Brain (organoid and tissue), 16 donors: ENCODE measurements at places on chromosomes 1 and 21. TPM values are rescaled to one million over a fixed set of nuclear protein-coding genes. Genes with fewer than 3 reads are reported as not detected.
A peak's percentile ranks its signal among the peaks of the same experiment; 100 is the strongest.

Gene HRNR
- not detected for polyA plus RNA-seq

Gene TMEM82
- polyA plus RNA-seq: not detected

Gene SLC30A2
- not detected for polyA plus RNA-seq

Gene ISG15
- 75.9 TPM for polyA plus RNA-seq

Gene FCRL5
- polyA plus RNA-seq: not detected

Gene ZYG11B
- polyA plus RNA-seq: 12.7 TPM

Gene CD2
- polyA plus RNA-seq: 0.27 TPM

Gene S100A12
- 1.1 TPM for polyA plus RNA-seq

Gene MOB3C
- polyA plus RNA-seq: 3.9 TPM

Gene LRRIQ3
- 0.41 TPM for polyA plus RNA-seq

Gene MTHFR
- 13.4 TPM for polyA plus RNA-seq

Gene SZT2
- 10.4 TPM for polyA plus RNA-seq

Gene COL6A1
- 48.4 TPM for polyA plus RNA-seq

Gene RAB3B
- 60.0 TPM for polyA plus RNA-seq

DNA sequence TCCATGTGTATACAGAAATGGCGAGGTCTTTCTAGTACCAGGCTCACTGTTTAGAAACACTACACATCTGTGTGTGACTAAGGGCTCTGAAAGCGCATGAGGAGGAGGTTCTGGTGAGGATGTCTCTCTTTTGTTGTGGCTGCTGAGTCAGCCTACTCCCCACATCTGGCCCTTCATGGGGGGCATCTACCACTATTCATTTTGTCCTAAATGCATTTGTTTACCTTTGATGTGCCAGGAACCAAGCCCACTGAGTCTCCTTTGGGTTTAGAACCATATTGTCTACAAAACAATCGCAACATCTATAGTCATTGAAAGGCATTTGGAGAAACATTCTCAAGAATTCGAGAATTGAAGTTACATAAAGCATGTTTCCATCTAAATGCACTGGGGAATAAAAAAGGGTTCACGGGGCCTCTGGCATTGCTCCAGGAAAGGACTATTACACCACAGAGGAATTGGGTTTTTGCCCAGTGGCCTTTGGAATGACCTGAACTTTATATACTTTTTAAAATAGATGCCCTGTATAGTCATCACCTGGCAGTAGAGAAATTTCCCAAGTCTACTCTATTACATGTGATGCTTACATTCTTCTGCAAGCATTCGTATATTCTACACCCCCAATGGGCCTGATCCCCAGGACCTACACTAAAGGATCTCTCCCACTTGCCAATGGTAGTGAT, 35.1 kb upstream of the ADORA3 start:
- DNase-seq: no peak

DNA sequence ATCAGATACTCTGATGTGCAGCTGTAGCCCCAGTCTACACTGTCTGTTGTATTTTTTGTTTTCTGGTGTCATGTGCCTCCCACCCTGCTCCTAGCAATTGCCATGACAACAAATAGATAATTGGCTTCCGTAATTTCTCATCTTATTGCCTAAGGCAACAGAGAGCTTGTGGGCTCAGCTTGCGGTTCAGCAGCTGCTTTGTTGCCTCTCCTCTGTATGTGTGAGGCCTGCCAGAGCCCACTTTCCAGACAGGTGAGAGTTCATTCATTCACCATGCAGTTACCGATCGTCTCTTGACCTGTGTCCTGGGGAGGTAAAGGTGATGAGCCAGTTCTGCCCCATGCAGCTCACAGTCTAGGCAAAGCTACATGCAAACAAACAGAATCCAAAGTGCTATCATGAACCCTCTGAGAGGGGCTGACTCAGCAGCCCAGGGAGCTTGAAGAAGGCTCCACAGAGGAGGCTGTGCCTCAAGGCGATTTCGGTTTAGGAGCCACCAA, 11.9 kb downstream of the LGALS8 start:
- DNase-seq: peak; percentile 69

DNA sequence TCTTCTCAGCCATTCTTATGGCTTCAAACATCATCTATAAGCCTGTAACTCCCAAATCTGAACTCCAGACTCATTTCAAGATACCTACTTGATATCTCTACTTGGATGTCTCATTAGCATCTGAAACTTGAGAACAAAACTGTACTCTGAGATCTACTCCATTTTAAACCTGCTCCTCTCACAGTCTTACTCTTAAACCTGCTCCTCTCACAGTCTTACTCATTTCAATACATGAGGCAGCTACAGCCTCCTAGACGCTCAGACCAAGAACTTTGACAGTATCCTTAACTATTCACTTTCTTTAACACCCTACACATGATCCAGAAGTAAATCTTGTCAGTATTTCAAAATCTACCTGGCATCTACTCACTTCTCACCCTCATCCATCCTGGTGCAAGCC, 54.3 kb downstream of the NBPF6 start:
- DNase-seq: no peak

- DNase-seq: no peak
These were observed 132.8 kb downstream of the TNFSF18 start for GRCh38 chr1:172917972-172918371.

GRCh38 chr1:15276691-15277446, 29.8 kb downstream of the FHAD1 start:
- no peak for DNase-seq

- no peak for DNase-seq
These were observed 3.3 kb upstream of the S100A3 start for GRCh38 chr1:153552335-153552734.

GRCh38 chr1:228721407-228721806, 13.9 kb upstream of the RHOU start:
- DNase-seq: no peak

DNA sequence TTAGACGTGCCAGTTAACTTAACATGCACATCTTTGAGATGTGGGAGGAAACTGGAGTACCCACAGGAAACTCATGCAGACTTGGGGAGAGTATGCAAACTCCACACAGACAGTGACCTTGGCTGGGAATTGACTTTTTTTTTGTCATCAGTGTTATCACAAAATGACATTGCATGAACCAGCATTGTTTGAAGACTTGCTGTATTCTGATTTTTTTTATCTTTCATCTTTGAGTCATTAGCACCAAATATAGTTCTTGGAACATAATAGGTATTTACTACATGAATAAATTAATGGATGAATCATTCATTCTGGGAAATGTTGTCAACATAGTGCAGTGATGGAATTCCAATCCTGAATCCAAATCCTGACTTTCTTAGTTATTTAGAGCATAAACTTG, 77.0 kb downstream of the ATF6 start:
- no peak for DNase-seq

- DNase-seq: no peak
These were observed 21.7 kb upstream of the FAAH start for GRCh38 chr1:46372431-46372830.

GRCh38 chr1:2133879-2134215, 60.7 kb downstream of the FAAP20 start:
- DNase-seq: no peak

DNA sequence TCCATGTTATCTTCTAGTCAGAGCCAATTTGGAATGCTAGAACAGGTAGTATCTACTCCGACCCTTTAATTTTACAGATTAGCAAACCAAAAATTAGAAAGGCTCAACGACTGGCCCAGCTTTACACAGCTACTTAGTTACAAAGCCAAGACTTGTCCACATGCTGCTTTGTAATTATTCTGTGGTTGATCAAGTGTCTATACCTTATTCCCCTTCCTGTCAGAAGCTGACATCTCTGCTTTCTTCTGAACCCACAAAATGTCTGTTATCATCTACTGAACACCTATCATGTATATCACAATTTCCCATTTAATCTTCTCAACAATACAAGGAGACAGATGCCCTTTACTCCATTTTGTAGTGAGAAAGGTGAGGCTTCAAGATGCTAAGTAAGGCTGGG, 15.6 kb downstream of the TGFBR3 start:
- no peak for DNase-seq

- peak; percentile 5 for DNase-seq
These were observed 3.0 kb upstream of the DMRTA2 start for GRCh38 chr1:50426108-50426700.

DNA sequence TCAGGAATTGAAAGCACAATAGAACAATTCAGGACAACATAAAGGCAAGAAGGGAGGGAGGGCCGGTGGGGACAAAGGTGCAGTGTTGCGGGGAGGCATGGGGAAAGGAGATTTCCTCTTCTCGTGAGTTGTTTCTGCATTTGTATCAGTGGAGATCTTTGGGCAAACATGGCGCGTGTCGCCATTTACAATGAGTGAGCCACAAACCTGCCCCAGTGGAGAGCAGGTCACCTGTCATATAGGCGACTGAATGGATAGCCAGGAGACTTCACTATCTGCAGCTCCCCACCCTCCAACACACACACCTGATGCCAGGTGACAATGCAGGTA, 87.7 kb upstream of the SLC45A1 start:
- DNase-seq: no peak

DNA sequence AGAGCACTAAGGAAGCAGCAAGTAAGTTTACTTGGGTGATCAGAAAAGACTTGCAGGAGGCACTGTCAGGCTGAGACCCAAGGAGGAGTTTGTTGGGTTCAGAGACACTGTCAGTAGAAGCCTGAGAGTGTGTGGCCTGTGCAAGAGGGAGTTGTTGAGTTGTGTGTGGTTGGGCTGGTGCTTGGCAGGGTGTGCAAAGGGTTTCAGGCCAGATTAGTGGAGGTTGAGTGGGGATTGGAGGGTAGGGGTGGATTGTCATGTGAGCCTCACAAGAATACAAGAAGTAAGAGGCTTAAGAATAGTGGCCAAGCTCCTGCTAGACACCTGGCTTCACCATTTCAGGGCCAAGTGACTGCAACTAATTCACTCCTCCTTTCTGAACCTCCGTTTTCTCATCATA, 8.9 kb upstream of the KIF21B start:
- no peak for DNase-seq

GRCh38 chr21:41737651-41738324, 29.1 kb downstream of the RIPK4 start:
- no peak for DNase-seq

DNA sequence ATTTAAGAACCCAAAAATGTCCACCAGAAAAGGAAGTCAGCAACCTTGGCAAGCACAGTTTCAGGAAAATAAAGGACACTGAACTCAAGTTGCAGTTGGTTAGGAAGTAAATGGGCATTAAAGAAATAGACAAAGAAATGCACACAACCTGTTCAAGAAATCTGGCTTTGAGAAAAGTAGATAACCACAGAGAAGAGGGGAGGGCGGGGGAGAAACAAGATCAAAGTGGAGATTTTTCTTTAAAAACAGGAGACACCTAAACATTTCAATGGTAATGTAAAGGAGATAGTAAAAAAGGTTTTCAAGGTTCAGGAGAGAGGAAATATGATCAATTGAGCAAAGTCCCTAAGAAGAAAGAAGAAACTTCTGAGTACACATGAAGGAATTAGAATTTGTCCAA, 29.1 kb downstream of the SYDE2 start:
- DNase-seq: no peak

- no peak for DNase-seq
These were observed 15.1 kb downstream of the PTPN22 start for GRCh38 chr1:113856401-113856790.

DNA sequence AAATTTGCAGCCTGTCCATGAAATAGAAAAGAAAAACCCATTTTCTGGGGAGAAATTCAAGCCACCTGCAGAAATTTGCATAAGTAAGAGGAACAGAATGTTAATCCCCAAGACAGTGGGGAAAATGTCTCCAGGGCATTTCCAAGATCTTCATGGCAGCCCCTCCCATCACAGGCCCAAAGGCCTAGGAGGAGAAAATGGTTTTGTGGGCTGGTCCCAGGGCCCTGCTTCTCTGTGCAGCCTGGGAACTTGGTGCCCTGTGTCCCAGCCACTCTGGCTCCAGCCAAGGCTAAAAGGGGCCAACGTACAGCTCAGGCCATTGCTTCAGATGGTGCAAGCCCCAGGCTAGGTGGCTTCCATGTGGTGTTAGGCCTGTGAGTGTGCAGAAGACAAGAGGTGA, 155.6 kb downstream of the PRDM2 start:
- DNase-seq: no peak

DNA sequence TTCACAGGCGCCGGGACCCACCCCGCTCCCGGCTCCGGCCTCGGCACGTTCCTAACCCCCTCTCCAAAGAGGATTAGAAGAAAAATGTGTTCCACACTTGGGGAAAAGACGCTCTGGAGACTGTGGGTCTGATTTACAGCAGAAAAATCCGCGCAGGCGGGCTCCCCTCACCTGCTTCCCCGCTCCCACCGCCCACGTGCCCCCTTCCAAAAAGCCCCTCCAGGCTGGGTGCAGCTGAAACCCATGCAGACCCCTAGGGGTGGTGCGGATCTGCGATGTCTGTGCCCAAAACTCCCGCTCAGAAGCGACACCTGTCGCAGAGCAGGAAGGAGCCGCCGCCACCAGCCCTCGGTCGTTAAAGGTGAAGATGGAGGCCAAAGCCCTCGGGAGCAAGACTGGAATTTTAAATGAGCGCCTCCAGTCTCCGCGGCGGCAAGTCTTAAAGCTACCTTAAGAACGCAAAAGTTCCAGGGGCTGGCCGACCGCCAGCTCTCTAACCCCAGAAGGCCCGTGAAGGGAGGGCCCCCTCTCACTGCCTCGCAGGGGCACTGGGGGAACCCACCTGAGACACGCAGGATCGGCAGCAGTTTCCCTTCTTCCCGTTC, 688 bp upstream of the CHD5 start:
- DNase-seq: no peak

DNA sequence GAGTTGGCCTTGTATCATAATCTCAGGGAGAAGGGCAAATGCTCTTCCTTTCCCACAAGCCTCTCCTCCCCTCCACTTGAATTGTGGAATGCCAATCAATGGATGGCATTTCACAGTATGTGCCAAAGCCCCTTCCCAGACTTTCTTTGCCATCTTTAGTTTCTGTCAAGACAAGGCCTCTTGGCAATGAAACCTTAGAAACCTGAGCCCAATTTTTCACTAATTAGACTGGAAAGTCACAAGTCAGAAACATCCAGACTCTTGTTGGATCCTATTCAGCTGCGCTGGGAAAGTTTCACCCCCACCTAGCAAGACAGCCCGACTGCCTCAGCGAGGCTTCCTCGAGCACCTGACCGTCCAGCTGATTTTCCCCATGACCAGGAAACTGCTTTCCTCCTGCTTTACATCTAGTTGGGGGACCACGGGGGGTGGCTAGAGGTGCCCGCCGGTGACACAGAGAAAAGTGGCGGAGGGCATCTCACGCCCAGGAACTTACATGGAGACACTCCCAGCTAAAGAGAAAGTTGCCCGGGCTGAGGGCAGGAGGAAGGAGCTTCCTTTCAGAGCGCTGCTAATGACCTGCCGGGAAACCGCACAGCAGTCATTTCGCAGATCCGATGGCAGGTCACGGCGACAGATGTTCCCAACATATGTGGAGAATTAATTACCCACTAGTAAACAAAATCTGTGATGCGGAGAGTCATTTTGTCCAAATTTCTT, 302.6 kb upstream of the RRP15 start:
- peak; percentile 80 for DNase-seq

DNA sequence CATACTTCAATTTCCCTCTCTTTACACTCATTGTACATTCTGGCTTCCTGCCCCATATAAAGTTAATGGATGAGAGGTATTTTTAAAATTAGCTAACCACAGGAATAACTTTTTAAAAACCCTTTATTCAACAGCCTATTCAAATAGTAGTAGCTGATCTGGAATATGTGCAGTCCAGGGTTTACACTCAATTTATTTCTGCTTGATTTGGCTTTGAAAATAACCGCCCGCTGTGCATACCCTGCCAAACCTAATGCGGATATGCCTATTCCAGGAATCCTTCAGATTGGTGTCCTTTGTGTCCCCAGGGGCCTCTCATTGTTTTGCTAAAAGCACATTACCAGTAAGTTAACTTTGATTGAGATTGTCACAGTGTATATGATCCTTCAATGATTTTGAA, 1686.2 kb downstream of the PLA2G4A start:
- DNase-seq: no peak

- DNase-seq: no peak
These were observed 213.2 kb upstream of the TMEM51 start for GRCh38 chr1:14940285-14940870.

- no peak for DNase-seq
These were observed 25.6 kb downstream of the AGMAT start for GRCh38 chr1:15559189-15559810.
